ENCODE measurements at places on chromosomes 1 and 21.

DNA sequence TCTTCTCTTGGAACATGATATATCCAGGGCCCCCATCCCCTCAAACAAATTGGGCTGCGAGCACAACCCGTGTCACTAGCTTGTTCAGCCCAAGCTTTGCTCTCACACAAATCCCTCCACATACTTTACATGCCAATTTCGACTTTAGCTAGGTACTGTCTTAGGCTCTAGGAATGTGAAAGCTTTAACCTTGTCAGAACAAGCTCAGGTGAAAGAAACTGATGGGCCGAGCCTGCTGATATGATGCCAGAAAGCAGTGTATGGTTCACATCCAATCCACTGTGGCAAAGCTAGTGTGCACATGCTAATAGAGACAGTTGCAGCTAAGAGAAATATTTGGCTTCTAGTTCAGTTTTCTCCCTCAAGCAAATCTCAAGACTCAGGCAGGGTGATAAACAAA is 79.5 kb downstream of the TNFSF18 start:
- no peak for DNase-seq

DNA sequence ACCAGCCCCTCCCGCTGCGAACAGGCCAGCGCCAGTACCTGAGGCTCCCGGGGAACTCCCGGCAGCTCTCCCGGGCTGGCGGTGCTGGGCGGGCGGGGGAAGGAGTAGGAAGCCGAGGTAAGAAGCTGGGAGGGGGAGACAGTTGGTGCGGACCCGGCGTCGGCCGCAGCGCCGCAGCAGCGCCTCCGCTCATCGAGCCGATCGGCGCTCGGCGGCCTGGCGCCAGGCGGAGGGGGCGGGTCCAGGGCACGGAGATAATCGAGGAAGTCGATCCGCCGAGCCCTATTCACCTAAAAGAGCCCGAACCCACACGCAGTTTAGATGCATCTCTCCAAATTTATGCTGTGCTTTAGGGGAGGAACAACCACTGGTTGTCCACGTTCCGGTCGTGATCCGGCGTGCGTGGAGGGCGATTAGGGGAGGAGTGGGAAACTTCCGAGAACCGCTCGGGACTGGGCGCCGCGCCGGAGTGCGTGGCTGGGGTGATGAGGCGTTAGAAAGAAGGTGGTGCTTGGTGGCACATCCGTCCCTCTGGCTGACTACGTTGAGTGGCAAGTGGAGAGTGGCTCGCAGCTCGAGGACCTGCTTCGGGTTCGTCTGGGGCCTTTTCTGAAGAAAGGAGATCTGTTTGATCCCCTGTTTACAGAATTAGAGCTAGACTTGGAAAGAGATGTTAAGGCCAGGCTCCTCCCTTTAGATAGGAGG is at the start of gene VAMP4:
Gene VAMP4 (minus strand): TSS at position 194 of the 705 bp plus-strand sequence. CDS start 3,651 bp downstream, outside the sequence.
- peak; percentile 49 for DNase-seq

DNA sequence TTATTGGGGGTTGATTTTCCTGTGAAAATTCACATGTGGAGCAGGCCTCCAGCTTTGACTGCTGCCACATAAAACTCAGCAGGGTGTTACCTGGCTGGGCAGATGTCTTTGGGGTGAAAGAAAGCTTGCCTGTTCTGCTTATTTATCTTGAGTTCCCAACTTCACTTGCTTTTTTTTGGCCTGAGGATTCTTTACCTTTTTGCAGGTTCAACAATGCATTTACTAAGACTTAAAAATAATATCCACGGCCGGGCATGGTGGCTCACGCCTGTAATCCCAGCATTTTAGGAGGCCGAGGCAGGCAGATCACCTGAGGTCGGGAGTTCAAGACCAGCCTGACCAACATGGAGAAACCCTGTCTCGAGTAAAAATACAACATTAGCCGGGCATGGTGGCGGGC is 509.1 kb downstream of the KIF26B start:
- DNase-seq, result no peak

DNA sequence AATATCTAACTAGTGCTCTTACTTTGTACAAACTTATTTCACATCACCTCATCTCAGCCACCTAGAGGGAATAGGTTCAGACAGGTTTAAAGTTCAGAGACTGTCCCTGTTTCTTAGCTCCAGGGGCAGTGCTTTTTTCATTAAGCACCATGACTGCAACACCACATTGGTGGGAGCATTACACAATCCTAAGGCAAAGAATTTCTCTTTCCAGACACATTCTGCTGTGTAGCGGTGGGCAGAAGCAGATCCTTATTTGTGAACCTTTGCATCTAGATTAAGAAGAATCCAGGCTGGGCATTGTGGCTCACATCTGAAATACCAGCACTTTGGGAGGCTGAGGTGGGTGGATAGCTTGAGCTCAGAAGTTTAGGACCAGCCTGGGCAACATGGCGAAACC is 16.1 kb downstream of the LCA5L start:
- no peak for DNase-seq

- DNase-seq, result no peak
These were observed 29.9 kb upstream of the DISP3 start for GRCh38 chr1:11449100-11449403.

Measured in activated CD8-positive, alpha-beta memory T cell treated with anti-CD3 and anti-CD28 coated beads for 1 hour (primary cell).